Right renal pelvis (tissue), 4 donors: ENCODE measurements at places on chromosomes 1 and 21.

GRCh38 chr1:66265796-66266195, 268.2 kb upstream of the SGIP1 start:
- no peak for DNase-seq

DNA sequence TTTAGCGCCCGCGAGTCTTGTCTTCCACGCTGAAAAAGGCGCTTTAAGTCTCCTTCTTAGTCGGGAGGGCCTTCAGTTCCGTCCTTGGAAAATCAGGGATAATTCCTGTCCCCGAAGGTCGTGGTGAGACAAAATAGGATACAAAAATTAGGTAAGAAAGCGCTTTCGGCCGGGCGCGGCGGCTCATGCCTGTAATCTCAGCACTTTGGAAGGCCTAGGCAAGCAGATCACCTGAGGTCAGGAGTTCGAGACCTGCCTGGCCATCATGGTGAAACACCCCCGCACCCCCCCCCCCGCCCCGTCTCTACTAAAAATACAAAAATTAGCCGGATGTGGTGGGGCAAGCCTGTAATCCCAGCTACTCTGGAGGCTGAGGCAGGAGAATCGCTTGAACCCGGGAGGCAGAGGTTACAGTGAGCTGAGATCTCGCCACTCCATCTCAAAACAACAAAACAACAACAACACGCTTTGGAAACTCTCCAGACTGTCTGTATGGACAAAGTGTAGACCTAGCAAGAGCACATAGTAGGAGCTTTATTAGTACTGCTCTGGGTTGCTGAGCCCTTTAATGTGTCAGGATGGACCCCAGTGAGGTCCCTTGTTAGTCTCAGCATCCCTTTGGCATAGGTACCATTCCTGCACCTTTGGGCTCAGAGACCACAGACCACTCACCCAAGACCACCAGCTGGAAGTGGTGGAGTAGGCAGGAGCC, 790 bp upstream of the TMEM54 start:
- DNase-seq: no peak

DNA sequence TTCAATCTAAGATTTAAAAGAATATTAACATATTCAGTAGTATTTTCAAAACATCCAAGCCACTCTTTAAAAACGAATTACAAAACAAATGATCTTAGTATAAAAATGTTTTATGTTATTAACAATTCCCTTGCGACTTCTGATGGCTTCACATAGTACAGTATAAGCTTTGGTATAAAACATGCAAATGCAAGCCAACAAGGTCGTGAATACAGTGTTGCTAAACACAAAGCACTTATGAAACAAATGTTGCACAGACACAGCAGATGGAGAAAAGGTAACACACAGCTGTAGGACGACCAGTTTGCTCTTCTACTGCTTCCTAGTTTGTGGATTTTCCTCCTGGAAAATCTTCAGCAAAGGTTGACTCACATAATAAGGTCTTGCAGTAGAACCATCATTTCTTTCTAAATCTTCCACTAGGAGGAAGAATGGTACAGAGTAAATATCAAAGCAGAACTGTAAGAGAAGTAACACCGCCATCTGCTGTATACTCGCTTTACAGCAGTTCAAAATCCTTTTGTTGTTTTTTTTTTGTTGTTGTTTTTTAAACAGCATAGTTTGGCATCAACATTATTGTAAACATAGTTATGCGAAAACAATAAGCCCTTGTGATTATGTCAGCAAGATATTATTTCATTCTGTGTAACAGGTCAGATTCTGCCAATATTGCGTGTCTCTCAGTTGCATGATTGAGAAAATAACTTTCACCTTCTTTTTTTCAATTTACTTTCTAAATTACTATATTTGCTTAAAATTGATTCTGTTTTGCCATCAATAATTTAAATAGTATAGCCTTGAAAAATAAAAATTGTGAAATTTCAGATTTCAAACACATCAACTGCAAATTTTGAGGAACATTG, 69.5 kb downstream of the LHX8 start:
- DNase-seq: peak; percentile 5

GRCh38 chr1:203271018-203271743, 34.1 kb upstream of the BTG2 start:
- DNase-seq: no peak

GRCh38 chr1:238652346-238652968, 733.9 kb upstream of the CHRM3 start:
- DNase-seq: no peak

DNA sequence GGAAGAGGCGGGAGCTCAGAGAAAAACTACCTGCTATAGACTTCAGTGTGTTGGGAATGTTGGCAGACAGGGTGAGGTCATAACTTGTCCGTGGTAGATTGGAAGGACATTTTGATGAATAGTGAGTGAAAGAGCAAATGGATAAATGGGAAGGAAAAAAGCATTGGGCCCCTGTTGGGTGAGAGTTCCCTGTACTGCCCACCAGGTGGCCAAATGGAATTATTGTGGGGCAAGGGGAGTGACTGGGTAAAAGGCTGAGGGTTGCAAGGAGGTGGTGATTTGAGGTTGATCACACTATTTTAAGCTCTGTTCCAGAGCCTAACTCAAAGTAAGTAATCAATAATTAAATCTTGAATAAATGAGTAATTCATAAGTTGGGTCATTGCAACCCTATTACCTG, 60.4 kb downstream of the MRPS6 start:
- no peak for DNase-seq

- no peak for DNase-seq
Measured at GRCh38 chr21:44869781-44870747, 3.4 kb downstream of the PTTG1IP start.

DNA sequence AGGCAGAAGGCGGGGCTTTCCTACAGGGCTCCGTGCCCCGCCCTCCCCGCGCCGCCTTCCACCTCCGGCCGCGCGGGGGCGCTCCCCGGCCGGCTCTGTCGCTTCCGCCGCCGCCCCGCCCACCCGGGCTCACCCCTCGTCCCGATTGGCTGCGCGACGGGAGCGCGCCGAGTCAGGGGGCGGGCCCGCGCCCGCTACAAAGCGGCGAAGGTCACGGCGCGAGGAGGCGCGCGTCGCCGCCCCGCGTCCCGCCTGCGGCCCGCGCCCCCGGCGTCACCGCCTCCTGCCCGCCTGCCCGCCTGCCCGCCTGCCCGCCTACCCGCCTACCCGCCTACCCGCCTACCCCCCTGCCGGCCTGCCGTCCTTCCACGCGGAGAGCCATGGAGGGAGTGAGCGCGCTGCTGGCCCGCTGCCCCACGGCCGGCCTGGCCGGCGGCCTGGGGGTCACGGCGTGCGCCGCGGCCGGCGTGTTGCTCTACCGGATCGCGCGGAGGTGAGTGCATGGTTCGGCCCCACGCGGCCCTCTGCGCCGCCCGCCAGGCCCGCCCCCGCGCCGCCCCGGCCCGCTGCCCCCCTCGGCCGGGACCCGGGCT, at the start of gene TMEM201:
TSS of gene TMEM201 (plus strand) at position 361 of the 593 bp plus-strand sequence. CDS start at position 381, 20 bp downstream.
- peak; percentile 92 for DNase-seq

DNA sequence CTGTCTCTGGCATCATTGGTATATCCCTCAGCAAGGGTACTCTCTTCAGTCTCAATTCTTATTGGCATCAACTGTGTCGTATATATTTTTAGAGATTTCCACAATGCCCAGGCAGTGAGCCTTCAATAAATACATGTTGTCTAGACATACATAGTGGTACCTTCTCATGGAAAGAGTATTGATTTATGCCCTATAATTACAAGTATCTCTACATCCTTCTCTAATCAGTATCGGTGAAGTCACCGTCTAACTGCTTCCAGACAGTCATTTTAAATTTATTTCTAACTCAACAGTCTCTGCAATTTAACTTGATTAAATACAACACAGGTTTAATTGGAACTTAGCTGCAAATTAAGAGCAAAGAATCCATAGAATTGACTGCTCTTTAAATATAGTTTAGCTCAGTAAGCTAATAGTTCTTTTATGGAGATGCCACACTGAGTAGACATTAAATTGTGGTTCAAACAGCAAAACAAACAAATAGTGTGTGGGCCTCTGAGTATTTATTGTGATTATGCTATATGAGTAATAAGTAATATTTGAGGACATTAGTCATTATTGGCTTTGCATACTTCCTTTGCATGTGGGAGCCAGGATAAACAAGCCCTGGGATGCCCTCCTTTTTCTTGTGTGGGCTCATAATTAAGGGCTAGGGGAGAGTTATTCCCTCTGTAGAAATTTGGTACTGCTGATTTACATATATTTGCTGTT, 126.9 kb upstream of the DUSP10 start:
- DNase-seq: no peak

- no peak for DNase-seq
Measured at GRCh38 chr1:92301021-92301420, 2.2 kb downstream of the RPAP2 start.

GRCh38 chr1:154479764-154480421, 22.1 kb upstream of the TDRD10 start:
- DNase-seq: peak; percentile 80
